ENCODE measurements at places on chromosomes 2 and 18. TPM values are rescaled to one million over a fixed set of nuclear protein-coding genes. Genes with fewer than 3 reads are reported as not detected.

Gene WDFY1
- 44.1 TPM for total RNA-seq

Gene HES6
- total RNA-seq = 2.3 TPM

Gene SNTG2
- 6.2 TPM for total RNA-seq

Gene TMEM17
- total RNA-seq = 3.1 TPM

Gene ZNF521
- total RNA-seq = 29.0 TPM

Gene LBX2
- total RNA-seq = not detected

Gene RAMP1
- 116 TPM for total RNA-seq

Gene PLEKHH2
- 19.9 TPM for total RNA-seq

Gene LCT
- total RNA-seq = not detected

Gene C2orf81
- 2.7 TPM for total RNA-seq

Gene DSC3
- total RNA-seq = 0.32 TPM

Gene R3HDM1
- total RNA-seq = 20.2 TPM

Gene TEKT4
- not detected for total RNA-seq

Gene CCDC68
- total RNA-seq = 2.5 TPM

Gene BMP10
- not detected for total RNA-seq

Gene SERPINB10
- total RNA-seq = not detected

Gene STARD6
- total RNA-seq = not detected

Gene DSG4
- total RNA-seq = not detected

Gene LAMA3
- 48.4 TPM for total RNA-seq

Gene CLEC4F
- total RNA-seq = 0.32 TPM

Gene SERPINB5
- not detected for total RNA-seq

Gene LRATD1
- 1.9 TPM for total RNA-seq

Gene TOGARAM2
- 0.60 TPM for total RNA-seq

Gene MEX3C
- total RNA-seq = 18.8 TPM

Gene ASTL
- not detected for total RNA-seq

Gene ZNF2
- total RNA-seq = 2.2 TPM

Gene SERPINB12
- not detected for total RNA-seq

Gene EFHD1
- total RNA-seq = 42.2 TPM

Gene CSRNP3
- 3.1 TPM for total RNA-seq

Gene LRP1B
- 0.48 TPM for total RNA-seq

Gene ABHD3
- total RNA-seq = 10.3 TPM

Gene CDH2
- 6.0 TPM for total RNA-seq

Gene ANKRD44
- total RNA-seq = 24.5 TPM

Gene ZSWIM2
- not detected for total RNA-seq

Gene PLB1
- total RNA-seq = 3.2 TPM

Gene ALKAL2
- 63.8 TPM for total RNA-seq

Gene DSC2
- total RNA-seq = 4.2 TPM

Gene MEP1B
- not detected for total RNA-seq

Gene ALPG
- not detected for total RNA-seq

Gene MBD2
- 70.8 TPM for total RNA-seq

Gene GLI2
- 21.1 TPM for total RNA-seq

Gene SLC4A5
- total RNA-seq = 5.3 TPM
